ENCODE measurements at places on chromosomes 12 and 14.

GRCh38 chr14:105069871-105070759, 4.9 kb upstream of the GPR132 start:
- DNase-seq = no peak

GRCh38 chr12:123114304-123115083, 36.4 kb downstream of the PITPNM2 start:
- DNase-seq = no peak

GRCh38 chr12:49288412-49288853, 6.5 kb upstream of the PRPH start:
- peak; percentile 70 for DNase-seq

- DNase-seq = no peak
Observed at GRCh38 chr14:95193081-95193480, 35.8 kb upstream of the DICER1 start.

GRCh38 chr14:60812987-60813386, 78.4 kb downstream of the MNAT1 start:
- no peak for DNase-seq

Measured in hematopoietic multipotent progenitor cell treated with erythropoietin and hydrocortisone succinate and interleukin-3 and kit ligand, for 8 days (in vitro differentiated cells).